ENCODE measurements at places on chromosomes 2 and 18.

GRCh38 chr2:166333801-166334200, 41.9 kb downstream of the SCN9A start:
- DNase-seq: no peak

DNA sequence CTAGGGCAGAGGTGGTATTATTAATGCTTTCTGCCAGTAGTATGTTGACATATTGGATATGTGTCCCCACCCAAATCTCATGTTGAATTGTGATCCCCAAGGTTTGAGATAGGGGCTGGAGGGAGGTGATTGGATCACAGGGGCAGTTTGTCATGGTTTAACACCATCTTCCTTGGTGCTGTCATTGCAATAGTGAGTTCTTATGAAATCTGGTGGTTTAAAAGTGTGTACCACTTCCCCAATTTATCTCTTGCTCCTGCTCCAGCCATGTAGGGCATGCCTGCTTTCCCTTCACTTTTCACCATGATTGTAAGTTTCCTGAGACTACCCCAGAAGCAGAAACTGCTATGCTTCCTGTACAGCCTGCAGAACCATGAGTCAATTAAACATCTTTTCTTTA, 47.1 kb upstream of the THSD7B start:
- DNase-seq: no peak

GRCh38 chr2:20704886-20705285, 37.9 kb downstream of the GDF7 start:
- no peak for DNase-seq

DNA sequence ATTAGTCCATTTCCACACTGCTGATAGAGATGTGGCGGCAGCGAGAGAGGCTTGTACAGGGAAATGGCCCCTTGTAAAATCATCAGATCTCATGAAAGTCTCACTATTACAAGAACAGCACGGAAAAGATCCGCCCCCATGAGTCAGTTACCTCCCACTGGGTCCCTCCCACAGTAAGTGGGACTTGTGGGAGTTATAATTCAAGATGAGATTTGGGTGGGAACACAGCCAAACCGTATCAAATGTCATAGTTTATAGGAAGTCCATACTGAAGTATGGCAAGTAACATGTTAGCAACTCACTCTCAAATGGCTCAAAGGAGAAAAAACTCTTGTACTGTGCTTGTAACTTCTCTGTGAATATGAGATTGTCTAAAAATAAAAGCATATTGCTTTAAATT, 56.1 kb downstream of the FARP2 start:
- DNase-seq: no peak

- DNase-seq: no peak
Measured at GRCh38 chr2:236536727-236537398, 32.8 kb upstream of the ACKR3 start.

- no peak for DNase-seq
Measured at GRCh38 chr2:94994914-94995552, 30.5 kb upstream of the MAL start.

- no peak for DNase-seq
Measured at GRCh38 chr2:15058015-15058720, 425.7 kb downstream of the LRATD1 start.

DNA sequence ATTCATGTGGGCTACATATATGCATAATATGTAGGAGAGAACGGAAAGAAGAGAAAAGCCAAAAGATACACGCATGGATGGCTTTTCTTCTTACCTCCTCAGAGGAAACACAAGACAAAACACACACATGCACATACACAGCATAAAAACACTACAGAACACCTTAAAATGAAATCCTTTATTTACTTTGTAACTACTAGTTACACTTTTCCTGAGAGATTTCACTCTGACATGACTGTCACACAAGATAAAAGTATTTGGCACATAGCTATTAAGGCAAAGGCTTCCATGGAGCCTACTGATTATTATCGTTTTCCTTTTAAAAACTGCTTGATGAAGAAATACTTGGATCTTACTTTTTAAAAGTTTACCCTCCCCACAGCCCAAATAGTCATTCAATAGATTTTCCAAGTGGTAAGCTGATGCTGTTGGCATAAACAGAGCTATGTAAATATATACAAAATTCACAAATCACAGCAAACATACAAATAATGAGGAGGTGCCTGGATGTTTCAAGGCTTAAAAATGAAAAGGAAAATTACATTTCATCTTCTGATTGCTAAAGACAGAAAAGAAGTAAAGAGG, 8.6 kb downstream of the ZEB2 start:
- DNase-seq: no peak

DNA sequence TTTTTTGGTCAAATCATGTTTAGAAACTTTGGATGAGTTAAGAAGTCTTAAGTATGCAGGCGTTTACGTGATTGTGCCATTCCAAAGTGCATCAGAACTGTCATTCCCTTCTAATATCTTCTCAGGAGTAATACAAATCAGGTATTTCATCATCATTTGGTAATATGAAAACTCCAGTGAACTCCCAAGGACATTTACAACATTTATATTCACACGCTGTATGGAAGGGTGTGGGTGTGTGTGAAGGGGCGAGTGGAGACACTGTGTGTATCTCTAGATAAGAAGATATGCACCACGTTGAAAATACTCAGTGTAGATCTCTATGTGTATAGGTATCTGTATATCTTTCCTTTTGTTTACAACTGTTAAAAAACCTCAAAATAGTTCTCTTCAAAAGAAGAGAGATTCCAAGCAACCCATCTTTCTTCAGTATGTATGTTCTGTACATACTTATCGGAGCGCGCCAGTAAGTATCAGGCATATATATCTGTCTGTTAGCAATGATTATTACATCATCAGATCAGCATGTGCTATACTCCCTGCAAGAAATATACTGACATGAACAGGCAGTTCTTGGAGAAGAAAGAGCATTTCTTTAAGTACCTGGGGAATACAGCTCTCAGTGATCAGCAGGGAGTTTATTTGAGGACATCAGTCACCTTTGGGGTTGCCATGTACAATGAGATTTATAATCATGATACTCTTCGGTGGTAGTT, 29.3 kb downstream of the COX7A2L start:
- DNase-seq: no peak

GRCh38 chr2:200305797-200306195, 697 bp upstream of the SPATS2L start:
- DNase-seq: peak; percentile 75

DNA sequence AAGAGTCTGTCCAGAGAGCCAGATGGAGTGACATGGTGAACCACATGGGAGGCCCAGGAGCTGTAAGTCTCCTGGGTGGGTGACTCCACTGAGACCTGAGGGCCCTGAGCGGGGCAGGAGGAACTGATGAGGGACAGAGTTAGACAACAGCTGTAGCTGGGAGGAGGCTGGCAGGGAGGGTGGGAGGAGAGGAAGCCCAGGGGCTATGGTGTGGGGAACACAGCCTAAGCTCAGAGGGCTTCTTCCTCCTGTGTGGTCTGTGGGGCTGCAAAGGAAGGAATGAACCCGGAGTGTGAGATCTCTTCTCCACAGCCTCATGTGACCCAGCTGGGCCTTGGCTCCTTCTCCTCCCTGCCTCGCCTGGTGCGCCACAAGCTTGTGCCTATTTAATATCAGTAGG, 395.6 kb upstream of the HS6ST1 start:
- DNase-seq: no peak

DNA sequence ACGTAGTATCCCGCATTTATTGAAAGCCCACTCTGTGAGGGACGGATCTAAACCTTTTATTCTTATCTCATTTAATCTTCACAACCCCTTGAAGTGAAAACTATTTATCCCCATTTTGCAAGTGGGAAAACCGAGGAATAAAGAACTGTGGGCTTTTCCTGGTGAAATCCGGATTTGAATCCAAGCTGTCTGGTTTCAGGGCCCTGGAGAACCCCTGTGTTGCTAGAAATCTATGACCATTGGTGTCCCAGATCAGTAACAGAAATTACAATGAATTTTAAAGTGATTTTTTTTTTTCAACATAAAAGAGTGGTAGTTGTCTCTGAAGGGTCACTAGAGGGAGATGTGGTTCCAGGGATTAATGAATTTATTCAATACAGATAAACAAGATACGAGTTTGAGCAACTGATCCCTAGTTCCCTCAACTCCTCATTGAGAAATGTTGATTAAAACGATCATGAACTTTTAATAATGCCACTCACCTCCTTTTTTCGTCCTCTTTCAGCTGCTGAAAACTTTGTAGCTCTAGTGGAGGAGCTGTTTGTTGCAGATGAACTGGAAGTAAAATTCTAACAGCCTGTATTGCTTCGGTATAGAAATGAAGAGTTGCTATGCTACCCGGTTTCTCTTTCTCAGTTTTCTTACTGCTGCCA, 940 bp downstream of the XRCC5 start:
- DNase-seq: peak; percentile 67

- DNase-seq: no peak
Measured at GRCh38 chr2:8488001-8488738, 193.7 kb upstream of the ID2 start.

DNA sequence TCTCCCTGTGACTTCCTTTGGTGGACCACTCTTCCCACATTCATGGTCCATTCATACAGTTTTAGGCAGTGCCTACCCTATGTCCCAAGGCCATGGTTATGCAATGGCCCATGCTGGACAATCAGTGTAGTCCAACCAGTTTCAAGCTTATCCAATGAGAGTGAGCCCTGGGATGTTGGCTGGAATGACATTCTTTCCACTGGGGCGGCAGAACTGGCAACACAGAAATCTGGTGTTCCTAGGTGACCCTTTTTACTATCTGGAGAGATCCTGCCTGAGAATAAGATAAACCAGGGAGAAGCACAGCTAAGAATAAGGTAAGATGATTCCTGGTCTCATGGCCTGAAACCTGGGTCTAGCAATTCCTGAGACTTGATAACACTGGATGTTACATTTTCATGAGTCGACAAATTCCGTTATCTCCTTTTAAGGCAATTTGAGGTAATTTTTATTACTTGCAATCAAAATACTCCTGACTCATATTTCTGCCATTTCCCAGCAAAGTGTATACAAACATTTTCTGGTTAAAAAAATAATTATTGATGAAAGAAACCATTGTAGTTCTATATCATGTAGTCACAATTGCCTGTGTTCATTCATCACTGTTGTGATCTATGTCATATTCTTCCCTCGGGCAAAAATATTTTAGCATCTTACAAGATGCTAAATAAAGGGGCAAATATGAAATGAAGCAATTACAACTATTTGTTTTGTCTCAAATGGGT, 271.5 kb upstream of the LYPD1 start:
- no peak for DNase-seq

GRCh38 chr2:55598056-55598795, 19.2 kb downstream of the PPP4R3B start:
- DNase-seq: no peak

- no peak for DNase-seq
Measured at GRCh38 chr2:106561356-106561755, 74.2 kb downstream of the CD8B2 start.

DNA sequence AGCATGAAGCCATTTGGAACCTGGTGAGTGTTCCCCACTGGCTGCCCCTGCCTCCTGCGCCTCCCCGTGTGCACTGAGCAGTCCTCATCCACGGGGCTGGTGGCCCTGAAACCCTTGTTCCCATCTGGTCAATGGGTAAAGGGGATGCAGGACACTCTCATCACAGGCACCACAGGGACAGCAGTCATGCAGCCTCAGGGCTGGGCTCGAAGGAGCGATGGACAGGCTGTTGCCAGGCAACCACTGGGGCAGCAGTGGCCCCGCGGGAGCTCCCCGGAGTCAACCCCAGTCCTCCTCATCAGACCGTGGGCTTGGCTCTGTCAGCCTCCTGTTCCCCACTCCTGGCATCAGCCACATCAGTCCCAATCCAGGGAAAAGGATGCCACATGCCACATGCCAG, 509.5 kb downstream of the EIPR1 start:
- DNase-seq: no peak

GRCh38 chr2:36982467-36982866, 16.1 kb upstream of the STRN start:
- DNase-seq: no peak

GRCh38 chr2:110114831-110115255, 779 bp downstream of the MALL start:
- DNase-seq: no peak
